OCI-LY7 (cell line): ENCODE measurements at places on chromosomes 6 and 20.

DNA sequence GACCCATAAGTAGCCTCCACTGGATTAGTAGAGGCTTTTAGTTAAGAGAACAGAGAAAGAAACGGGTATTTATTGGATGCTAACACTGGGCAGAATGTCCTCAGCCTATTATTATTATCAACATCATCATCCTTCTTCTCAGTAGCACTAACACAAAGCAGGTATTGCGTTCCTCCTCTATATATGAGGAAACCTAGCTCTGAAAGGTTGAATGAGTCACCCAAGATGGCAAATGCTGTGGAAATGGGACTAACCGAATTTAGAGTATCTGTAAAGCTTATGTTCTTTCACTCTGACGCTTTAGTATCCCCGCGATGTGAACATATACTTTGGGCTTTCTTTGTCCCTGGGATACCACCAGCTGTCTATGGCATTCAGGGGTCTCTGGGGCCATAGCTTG lies 77.0 kb downstream of the ADTRP start:
- no peak for DNase-seq

DNA sequence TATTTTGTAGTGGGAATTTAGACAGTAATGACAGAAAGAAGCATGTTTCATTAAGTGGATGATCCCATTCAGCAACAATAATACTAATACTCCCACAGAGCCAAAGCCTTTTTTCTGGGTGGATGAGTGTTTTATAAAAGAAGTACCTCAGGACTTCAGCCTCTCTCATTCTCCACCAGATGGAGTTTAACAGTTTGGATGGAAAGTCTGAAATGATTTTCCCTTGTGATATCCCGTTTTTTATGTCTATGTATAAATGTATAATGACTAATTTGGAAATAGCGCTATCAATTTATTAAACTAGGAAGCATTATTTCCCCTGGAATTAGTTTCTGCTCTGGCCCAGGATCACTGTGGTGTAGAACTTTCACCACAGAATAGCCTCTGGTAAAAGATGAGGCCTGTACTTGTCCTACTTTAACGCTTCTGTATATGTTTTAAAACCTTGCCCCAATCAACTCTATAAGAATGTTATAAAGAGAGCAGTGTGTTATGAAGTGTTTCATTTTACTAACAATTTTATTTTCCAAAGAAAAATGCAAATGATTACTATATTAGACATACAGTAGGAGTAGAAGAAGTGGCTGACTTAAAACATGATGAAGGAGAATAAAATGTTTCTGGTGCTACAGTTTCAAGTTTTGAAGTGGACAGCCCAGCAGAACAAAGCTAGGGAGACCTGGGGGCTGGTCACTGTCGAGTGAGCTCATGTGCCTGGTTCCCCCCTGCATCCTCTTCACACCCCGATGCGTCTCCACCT lies 135.6 kb downstream of the HIVEP1 start:
- DNase-seq, result no peak

DNA sequence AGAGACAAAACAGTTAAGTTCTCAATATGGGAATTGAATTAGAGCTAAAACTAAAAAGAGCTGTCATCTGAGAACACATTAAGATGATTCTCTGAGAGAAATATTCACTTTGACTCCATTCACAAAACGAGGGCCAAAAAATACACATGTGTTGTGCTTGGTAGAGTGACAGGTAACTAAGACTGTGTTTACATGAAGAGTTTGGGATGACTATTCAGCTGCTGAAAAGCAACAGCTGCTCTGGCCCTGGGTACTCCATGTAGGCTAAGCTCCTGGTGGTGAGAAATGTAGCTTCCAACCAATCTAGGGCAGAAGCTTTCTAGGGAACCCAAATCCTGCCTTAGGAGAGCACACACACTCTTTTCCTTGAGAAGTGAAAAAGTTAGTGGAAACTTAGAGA lies 184.5 kb downstream of the COL21A1 start:
- DNase-seq, result no peak

GRCh38 chr6:126170978-126171382 lies 168.9 kb upstream of the CENPW start:
- DNase-seq, result peak; percentile 61

DNA sequence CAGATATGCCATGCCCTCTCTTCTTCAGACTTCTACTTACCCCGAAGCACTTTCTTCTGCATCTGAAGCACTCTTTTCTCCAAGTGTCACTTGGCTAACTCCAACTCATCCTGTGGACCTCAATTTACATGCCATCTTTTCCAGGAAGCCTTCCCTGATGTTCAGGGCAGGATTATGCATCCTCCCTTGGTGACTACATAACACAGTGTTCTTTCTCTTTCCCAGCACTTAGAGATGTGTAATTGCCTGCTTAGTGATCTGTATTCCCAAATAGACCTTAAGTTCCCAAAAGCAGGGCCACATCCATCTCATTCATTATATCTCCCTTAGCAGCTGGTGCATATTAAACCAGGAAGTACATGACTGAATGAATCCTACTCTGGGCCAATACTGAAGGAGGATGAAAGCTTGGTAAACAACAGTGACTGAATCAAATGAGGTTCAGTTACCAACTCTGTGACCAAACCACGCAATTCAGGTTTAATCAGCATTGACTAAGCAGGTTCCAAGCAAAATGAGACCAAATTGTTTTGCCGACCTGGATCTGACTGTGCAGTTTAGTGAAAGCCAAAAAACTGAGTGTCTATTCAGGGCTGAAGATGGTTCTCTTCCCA lies 121.4 kb upstream of the TCF21 start:
- no peak for DNase-seq
